ENCODE measurements at places on chromosomes 3 and 15.
A peak's percentile ranks its signal among the peaks of the same experiment; 100 is the strongest.

DNA sequence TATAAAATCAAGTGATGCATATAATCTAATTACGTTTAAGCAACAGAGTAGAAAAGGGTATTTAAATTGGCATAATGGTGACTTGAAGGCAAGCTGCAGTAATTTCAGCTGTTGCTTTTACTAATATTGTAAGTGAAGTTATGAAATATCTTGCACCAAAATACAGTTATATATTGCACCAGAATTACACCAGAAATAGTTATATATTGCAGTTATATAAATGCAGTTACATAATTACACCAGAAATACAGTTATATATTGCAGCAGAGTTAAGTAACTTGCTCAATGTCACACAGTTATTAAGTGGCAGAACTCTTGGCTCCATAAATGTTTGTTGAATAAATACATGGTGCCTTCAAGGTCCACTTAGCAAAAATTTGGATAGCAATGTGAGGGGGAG lies 51.4 kb downstream of the PCOLCE2 start:
- no peaks in the 10 kb centered on the region for H3K36me3 ChIP-seq
- no peaks in the 10 kb centered on the region for H3K4me1 ChIP-seq
- no peak overlapping the region for H3K4me3 ChIP-seq
- no peak overlapping the region for H3K27ac ChIP-seq
- DNase-seq, result no peak

GRCh38 chr3:79018671-79019136 lies 749.1 kb downstream of the ROBO1 start:
- peak; percentile 2 for DNase-seq
- H3K27me3 ChIP-seq, result no peaks in the 10 kb centered on the region

GRCh38 chr15:38614621-38615020 lies 50.0 kb upstream of the RASGRP1 start:
- no peak overlapping the region for H3K27ac ChIP-seq
- no peaks in the 10 kb centered on the region for H3K36me3 ChIP-seq
- peaks cover 39% of the 10 kb centered on the region for H3K4me1 ChIP-seq

DNA sequence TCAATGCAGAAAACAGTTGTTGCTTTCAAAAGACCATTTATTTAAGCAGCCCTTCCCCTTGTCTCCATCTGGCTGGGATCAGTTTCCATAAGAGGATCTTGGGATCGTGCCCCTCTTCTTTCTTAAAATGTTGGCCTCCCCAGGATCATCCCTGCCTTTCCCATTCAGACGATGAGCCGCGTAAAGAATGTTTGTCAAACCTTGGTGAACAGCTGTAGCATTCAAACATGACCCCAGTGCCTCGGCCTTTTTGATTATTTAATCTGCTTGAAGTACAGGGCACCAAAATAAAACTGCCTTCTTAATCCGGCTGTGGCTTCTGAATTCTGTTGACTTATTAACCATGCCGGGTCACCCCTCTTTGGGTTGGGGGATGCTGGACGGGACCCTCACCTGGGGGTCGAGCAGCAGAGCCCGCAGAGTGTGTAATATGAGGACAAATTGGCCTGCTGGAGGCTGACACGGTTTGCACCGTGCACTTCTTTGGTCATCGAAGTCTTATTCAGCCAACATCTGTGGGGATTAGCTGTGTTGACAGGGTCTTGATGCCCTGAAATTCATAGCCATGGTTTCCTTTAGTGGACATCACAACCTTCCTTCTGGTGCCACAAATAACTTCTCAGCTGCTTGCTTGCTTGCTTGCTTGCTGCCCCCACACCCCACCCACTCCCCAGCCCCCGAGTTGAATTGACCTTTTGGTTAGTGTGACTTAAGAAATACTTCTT lies at the start of gene LRTM1:
LRTM1 (minus strand) TSS at position 14 of the 725 bp plus-strand sequence. CDS start 148 bp downstream, outside the sequence.
- H3K27ac ChIP-seq, result no peak within 1 kb of the TSS
- no peaks in the 10 kb centered on the region for H3K27me3 ChIP-seq
- H3K4me1 ChIP-seq, result no peaks in the 10 kb centered on the region
- H3K36me3 ChIP-seq, result no peaks in the 10 kb centered on the region

DNA sequence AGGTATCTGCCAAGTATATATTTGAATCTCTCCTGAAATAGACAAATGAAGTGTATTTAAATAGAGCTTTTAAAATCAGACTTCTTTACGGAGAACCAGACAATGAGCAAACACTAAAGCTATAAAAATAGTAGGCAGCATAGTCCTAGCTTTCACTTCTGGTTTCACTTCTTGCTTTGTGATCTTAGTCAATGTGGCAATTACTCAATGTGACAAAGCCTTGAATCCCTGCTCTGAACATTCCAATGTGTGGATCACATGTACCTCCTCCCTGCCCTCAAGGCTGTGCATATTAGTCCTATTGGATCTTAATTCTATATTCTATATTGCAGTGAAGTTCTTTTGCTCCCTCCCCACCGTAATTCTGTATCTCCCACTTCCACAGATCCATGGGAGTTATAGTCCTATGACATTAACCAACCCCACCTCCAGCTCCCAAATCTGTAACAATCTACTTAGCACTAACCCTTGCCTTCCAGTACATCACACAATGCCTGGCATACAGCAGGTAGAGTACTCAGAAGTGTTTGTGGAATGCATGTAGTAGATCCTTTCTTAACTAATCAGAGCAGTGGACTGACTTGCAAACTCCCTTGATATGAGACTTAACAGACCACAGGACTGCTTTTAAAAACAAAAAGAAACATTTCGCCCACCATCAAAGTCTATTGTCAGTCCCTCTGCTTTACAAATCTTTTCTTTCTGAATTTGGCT lies 24.3 kb upstream of the CP start:
- peaks cover 43% of the 10 kb centered on the region for H3K4me1 ChIP-seq
- H3K27me3 ChIP-seq, result no peaks in the 10 kb centered on the region
- peaks cover 4% of the 10 kb centered on the region for H3K36me3 ChIP-seq
- no peak for DNase-seq

DNA sequence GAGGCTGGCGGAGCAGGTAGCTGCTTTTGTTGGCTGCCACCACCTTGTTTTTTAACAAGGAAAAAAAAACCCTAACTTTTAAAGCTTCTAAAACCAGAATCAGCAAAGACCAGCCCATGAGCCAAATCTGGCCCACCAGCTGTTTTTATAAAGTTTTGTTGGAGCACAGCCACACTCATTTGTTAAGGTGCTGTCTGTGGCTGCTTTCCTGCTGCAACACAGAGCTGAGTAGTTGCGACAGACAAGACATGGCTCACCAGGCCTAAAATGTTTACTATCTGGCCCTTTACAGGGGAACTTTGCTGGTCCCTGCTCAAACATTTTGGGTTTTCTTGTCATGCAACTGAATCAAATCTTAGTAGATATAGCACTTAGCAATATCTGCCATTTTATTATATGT lies 18.9 kb downstream of the EFCAB12 start:
- peaks cover 2% of the 10 kb centered on the region for H3K4me1 ChIP-seq
- H3K27ac ChIP-seq, result no peak overlapping the region
- H3K36me3 ChIP-seq, result no peaks in the 10 kb centered on the region
- H3K27me3 ChIP-seq, result no peaks in the 10 kb centered on the region
- H3K4me3 ChIP-seq, result no peak overlapping the region

GRCh38 chr3:36650271-36650671 lies 114.1 kb downstream of the DCLK3 start:
- H3K4me3 ChIP-seq, result no peak overlapping the region
- peaks cover 25% of the 10 kb centered on the region for H3K27me3 ChIP-seq
- no peak for DNase-seq
- H3K4me1 ChIP-seq, result no peaks in the 10 kb centered on the region
- no peaks in the 10 kb centered on the region for H3K36me3 ChIP-seq

GRCh38 chr15:65060641-65061397 lies 7.0 kb downstream of the RASL12 start:
- no peak overlapping the region for H3K4me3 ChIP-seq
- DNase-seq, result no peak
- peaks cover 15% of the 10 kb centered on the region for H3K27me3 ChIP-seq
- H3K27ac ChIP-seq, result no peak overlapping the region

- no peaks in the 10 kb centered on the region for H3K27me3 ChIP-seq
- H3K4me1 ChIP-seq, result peaks cover 44% of the 10 kb centered on the region
- H3K4me3 ChIP-seq, result no peak overlapping the region
- H3K27ac ChIP-seq, result peak overlapping the region; percentile 51
- no peak for DNase-seq
Measured at GRCh38 chr3:16336825-16337224, 71.8 kb downstream of the OXNAD1 start.

- no peak for DNase-seq
- no peak overlapping the region for H3K27ac ChIP-seq
- no peak overlapping the region for H3K4me3 ChIP-seq
- H3K27me3 ChIP-seq, result peaks cover 9% of the 10 kb centered on the region
- H3K4me1 ChIP-seq, result no peaks in the 10 kb centered on the region
- peaks cover 4% of the 10 kb centered on the region for H3K36me3 ChIP-seq
Measured at GRCh38 chr15:71756599-71757352, 53.6 kb upstream of the NR2E3 start.

DNA sequence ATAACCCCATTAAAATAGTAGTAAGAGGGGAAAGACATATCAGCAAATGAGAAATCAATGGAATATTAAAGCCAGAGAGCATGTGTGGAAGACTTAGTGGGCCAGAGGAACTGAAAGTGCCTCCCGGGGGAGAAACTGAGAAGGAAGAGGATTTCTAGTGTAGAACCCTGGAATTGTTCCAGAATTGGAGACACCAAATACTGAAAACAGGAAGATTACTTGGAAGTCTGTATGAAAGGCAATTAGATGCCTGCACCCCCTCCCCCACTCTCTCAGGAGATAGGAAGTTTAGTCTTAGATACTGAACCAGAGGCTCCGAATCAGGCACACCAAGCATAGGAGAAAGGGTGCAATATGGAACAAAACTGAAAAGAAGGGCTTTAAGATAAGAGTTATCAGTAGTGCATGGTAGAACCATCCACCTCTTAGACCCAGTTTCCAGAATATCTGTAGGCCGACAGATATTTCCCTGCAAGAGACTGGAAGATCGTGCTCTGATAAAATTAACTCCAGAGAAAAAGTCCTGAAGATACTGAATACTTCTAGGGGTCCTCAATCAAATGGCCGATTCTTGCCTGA lies 32.4 kb downstream of the KLHL18 start:
- peaks cover 28% of the 10 kb centered on the region for H3K4me1 ChIP-seq
- H3K36me3 ChIP-seq, result peaks cover 25% of the 10 kb centered on the region
- no peak overlapping the region for H3K27ac ChIP-seq
- no peaks in the 10 kb centered on the region for H3K27me3 ChIP-seq

DNA sequence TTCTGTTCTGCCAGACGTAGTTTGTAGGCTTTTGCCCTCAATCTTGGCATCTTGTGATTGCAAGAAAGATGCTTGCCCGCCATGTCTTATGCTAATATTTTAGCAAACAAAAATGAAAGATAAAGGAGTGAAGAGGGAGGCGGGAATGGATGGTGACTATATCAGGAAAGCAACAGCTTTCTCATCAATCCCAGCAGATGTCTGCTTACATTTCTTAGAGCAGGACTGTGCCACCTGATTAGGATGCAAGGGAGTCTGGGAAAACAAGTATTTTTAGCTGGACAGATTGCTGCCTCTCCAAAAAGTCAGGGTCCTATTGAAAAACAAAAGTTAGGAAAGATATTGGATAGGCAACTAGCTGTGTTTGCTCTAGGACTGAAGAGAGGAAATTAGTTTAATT lies 34.6 kb upstream of the DPH6 start:
- peaks cover 17% of the 10 kb centered on the region for H3K27me3 ChIP-seq
- DNase-seq, result no peak
- no peak overlapping the region for H3K4me3 ChIP-seq
- H3K4me1 ChIP-seq, result no peaks in the 10 kb centered on the region
- no peak overlapping the region for H3K27ac ChIP-seq
- H3K36me3 ChIP-seq, result no peaks in the 10 kb centered on the region

DNA sequence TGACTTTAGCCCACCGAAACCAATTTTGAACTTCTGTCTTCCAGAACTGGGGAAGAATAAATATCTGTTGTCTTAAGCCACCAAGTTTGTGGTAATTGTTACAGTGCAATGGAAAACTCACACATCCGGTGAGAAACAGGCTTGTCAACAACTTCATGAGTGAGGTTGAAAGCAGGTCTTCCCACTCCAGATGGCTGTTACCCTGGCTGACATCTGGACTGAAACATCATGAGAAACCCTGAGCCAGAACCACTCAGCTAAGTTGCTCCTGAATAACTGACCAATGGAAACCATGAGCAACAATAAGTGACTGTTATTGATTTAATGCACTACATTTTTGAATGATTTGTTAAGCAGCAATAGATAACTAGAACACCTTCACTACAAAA lies 10.3 kb downstream of the ACSBG1 start:
- DNase-seq, result no peak
- H3K27ac ChIP-seq, result no peak overlapping the region
- no peaks in the 10 kb centered on the region for H3K36me3 ChIP-seq
- H3K27me3 ChIP-seq, result peaks cover 7% of the 10 kb centered on the region
- H3K4me1 ChIP-seq, result peaks cover 2% of the 10 kb centered on the region

DNA sequence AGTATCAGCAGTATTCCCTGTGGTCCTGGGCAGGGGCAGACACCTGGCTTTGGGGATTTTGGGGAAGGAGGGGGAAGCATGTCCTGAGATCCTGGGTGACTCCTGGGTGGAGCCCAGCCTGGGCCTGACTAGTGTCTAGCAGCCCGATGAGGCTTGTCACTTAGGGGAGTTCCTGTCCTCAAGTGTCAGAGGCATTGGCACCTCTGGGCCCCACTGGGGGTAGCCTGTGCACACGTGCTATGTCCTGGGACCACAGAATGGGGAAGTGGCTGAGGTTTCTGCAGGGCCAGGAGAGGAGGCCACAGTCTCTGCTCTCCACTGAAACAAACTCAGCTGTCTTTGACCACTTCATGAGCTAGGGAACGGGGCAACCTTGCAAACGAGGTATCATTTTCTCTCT lies 31.5 kb upstream of the ADCY5 start:
- peaks cover 21% of the 10 kb centered on the region for H3K27me3 ChIP-seq
- H3K4me1 ChIP-seq, result peaks cover 9% of the 10 kb centered on the region
- no peak overlapping the region for H3K4me3 ChIP-seq
- peak; percentile 21 for DNase-seq
- no peaks in the 10 kb centered on the region for H3K36me3 ChIP-seq
- H3K27ac ChIP-seq, result no peak overlapping the region

DNA sequence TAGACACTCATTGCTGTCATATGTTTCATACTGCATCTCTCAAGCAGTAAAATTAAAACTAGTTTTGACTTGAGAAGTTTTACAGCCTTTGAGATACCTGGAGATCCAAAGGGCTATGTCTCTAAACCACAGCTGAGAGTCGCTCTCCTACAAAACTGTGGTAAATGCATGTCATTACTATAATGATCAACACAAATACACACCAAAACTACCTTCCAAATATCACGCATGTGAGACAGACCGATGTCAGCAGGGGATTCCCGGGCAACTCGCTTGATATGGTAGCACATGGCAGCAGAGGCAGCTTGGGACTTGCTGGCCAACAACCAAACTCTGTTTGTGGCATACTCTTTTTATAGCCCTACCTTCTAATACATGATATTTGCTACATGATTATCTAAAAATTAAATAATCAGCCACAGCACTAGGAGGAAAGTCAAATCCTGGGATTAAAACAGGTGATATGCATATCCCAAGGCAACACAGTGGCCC lies 56.3 kb downstream of the PDZRN3 start:
- H3K36me3 ChIP-seq, result no peaks in the 10 kb centered on the region
- no peaks in the 10 kb centered on the region for H3K4me1 ChIP-seq
- no peak for DNase-seq
- no peak overlapping the region for H3K4me3 ChIP-seq
- H3K27me3 ChIP-seq, result peaks cover 50% of the 10 kb centered on the region
